ENCODE measurements at places on chromosomes 6 and 20.

GRCh38 chr6:132798869-132799538, 567 bp upstream of the SLC18B1 start:
- no peak for DNase-seq

- no peak for DNase-seq
These were observed 54.5 kb downstream of the TRIM38 start for GRCh38 chr6:26016963-26017631.

- DNase-seq: no peak
These were observed 92.2 kb downstream of the SIM1 start for GRCh38 chr6:100372326-100373091.

DNA sequence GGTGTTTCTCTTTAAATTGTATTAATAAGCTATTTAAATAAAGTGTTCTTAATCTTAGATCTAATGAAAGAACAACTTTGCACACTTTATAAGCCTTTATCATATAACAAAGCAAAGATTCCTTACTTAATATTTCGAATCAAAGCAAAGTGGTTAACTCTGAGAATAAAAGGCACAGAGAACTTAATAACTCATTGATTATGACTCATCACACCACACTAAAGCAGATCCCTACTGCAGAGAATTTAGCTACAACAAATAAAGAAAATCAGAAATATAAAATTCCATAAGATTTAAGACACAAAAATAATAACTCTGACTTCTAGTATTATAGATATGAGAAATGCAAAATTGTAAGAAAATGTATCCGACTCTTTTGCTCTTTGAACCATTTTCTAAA, 135.6 kb upstream of the RUNX2 start:
- no peak for DNase-seq

- no peak for DNase-seq
These were observed 21.5 kb upstream of the HS3ST5 start for GRCh38 chr6:114364301-114364700.
